Activated T-cell treated with anti-CD3 and anti-CD28 coated beads for 24 hours (primary cell): ENCODE measurements at places on chromosomes 1 and 21.

DNA sequence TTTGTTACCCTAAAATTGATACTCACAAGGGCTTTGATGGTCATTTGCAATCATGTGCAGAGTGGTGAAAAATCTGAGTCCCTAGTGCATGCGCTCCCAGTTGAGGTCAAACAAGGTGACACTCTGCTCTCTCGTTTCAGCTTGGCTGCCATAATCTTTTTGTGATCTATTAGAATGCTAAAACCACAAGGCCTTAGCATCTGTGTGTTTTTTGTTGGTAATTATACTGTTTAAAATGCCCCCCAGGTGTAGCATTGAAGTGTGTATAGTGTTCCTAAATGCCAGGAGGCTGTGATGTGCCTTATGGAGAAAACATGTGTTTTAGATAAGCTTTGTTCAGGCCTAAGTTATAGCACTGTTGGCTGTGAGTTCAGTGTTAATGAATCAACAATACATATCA is 89.3 kb downstream of the PLD5 start:
- DNase-seq: no peak

DNA sequence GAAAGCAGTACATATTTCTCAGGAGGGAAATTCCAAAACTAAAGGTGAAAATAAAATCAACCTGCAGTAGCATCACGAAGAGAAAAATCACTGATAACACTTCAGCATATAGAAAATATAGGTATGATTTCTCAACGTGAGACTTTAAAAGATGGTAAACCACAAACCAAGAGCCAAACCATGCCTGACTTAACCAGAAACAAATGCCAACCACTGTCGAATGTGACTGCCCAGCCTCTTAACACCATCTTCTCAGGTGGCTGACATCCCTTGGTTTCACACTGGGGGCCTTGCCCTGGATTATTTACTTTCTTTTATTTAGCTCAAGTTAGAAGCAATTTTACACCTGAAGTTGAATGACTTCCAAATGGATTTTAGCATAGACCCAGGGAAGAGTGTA is 10.1 kb downstream of the HMGCS2 start:
- no peak for DNase-seq

- no peak for DNase-seq
Observed at GRCh38 chr21:35351434-35351833, 302.3 kb upstream of the RUNX1 start.

GRCh38 chr1:181674617-181675016 is 191.3 kb downstream of the CACNA1E start:
- DNase-seq: no peak

DNA sequence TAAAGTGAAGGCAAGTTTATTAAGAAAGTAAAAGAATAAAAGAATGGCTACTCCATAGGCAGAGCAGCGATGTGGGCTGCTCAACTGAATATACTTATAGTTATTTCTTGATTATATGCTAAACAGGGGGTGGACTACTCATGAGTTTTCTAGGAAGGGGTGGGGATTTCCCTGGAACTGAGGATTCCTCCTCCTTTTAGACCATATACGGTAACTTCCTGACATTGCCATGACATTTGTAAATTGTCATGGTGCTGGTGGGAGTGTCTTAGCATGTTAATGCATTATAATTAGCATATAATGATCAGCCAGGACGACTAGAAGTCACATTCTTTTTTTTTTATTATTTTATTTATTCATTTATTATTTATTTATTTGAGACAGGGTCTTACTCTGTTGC is 46.4 kb upstream of the BARHL2 start:
- DNase-seq: no peak

DNA sequence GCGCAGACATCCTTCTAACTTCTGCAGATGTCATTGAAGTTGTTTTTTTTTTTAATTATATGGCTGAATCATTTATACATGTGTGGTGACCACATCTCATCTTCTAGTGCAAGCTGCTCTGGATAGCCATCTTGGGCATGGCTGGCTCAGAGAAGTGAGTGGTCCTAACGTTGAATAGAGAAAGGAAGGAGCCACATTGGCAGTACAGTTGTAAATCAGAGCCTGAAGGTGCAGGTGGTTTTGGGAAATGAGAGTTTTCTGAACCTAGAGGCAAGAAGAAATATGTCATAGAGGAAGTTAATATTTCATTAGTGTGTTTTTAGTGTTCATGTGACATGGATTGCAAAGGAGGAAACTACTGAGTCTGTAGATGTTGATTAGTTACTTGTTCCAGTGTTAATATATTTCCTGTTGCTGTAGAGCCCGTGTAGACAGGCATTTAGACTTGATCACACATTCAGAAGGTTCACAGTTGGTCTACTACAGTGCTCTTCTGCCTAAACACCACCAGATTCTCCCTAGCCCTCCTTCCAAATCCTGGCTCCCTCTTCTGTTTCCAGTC is 163.7 kb downstream of the ROR1 start:
- no peak for DNase-seq

GRCh38 chr21:38027901-38028498 is 111.7 kb upstream of the KCNJ6 start:
- no peak for DNase-seq

DNA sequence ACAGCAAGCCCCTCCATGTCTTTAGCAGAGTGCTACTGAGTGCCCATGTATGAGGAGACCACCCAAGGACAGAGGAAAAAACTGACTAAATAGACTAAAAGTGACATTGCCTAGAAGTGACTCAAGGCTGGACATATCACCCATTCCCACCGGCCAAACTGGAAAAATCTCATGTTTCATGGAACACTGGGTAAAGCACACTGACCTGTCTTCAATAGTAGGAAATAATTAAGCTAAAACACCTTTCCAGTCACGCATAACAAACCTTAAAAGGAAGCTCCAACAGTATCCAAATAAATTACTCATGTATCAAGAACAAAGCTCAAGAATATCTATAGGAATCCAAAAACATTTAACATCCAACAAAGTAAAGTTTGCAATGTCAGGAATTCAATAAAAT is 120.4 kb downstream of the SNX7 start:
- no peak for DNase-seq

- peak; percentile 16 for DNase-seq
Observed at GRCh38 chr1:21818656-21819055, 6.6 kb downstream of the LDLRAD2 start.

DNA sequence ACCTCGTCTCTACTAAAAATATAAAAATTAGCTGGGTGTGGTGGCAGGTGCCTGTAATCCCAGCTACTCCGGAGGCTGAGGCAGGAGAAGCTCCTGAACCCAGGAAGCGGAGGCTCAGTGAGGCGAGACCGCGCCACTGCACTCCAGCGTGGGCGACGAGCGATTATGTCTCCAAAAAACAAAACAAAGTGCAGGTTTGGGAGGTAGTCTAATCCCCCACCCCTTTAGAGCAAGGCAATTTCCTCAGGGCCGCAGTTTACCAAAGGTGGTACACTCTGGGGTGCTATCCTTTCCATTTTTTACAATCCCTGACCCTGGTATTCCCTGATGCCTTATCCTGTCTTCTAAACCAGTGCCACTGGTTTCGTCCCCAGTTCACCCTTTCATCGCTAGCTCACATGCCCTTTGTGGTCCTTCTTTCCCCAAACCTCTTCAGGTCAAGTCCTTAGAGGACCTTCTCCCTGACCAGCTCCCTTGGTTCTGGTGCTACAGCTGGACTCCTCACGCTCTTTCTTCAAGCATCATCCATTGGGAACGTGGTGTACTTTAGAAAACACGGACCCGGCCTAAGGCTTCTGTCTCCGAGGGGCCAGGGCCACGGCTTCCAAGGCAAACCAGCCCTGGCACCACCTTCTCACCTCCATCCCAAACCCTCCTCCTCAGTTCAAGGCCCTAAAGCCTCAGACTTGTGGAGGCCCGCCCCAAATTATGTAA is 873 bp downstream of the IFT25 start:
- DNase-seq: no peak

DNA sequence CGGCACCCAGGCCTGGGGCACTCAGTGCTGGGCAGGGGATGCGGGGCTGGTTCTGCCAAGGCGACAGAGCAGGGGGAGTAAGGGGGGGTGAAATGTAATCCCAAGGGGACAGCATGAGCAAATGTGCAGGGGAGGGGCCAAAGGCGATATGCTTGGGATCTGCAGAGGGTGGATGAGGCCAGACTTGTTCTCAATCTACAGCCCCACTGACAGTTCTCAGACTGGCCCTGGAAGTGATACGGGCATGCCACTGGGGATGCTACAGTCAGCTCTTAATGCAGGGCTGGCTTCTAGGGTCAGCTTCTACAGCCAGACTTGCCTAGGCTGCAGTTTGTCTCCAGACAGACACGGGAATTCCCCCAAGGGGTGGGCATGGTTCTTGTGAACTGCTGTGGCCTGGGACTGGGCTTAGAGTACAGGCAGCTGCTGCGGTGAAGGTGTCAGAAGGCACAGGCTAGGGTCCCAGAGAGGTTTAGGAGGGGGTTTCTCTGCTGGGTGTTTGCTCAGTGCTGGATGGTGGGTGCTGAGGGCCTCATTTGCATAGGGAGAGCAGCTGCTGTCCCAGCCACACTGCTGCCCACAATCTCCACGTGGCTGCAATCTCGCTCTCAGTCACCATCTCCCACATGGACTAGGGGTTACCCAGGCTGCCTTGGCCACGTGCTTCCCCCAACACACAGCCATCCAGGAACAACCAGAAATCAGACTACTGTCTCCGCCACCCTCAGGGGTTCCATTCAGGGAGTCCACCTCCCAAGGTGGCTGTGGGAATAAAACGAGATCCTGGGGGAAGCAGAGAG is 190.1 kb downstream of the HIVEP3 start:
- peak; percentile 62 for DNase-seq

- no peak for DNase-seq
Observed at GRCh38 chr1:55474168-55474786, 259.1 kb upstream of the USP24 start.

- no peak for DNase-seq
Observed at GRCh38 chr1:234585330-234586055, 24.5 kb downstream of the IRF2BP2 start.

GRCh38 chr1:167871331-167871730 is 42.6 kb downstream of the ADCY10 start:
- DNase-seq: no peak

DNA sequence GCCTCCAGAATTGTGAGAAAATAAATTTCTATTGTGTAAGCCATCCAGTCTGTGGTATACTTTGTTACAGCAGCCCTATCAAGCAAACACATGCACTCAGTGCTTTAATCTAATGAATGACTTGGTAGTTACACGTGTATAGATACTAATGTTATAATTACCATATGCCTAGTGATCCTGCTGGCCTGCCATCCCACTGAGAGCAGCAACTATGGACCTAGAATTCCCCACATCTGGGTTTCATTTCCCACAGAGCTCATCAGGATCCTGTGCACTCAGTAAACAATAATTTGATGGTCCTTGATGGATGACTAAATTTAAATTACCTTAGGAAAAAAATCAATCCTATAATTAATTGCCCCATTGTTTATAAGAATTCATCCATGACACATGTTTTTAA is 86.5 kb upstream of the RGS1 start:
- no peak for DNase-seq

DNA sequence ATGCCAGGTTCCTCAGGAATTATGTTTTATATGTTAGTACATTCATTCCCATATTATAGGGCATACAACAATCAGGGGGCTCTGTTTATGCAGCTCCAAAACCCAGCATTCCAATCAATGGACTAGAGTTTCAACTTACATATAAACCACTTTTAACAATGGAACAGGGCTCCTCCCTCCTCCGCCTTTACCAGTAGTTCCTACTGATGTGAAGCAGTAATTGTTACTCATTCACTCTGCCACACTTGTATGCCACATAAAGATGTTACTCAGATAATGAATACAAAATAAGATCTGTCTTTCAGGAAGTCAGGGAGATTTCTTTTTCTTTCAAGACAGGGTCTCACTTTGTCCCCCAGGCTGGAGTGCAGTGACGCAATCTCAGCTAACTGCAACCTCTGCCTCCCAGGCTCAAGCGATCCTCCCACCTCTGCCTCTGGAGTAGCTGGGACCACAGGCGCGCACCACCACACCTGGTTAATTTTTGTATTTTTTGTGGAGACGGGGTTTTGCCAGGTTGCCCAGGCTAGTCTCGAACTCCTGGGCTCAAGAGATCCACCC is 17.1 kb downstream of the ZNF281 start:
- no peak for DNase-seq

DNA sequence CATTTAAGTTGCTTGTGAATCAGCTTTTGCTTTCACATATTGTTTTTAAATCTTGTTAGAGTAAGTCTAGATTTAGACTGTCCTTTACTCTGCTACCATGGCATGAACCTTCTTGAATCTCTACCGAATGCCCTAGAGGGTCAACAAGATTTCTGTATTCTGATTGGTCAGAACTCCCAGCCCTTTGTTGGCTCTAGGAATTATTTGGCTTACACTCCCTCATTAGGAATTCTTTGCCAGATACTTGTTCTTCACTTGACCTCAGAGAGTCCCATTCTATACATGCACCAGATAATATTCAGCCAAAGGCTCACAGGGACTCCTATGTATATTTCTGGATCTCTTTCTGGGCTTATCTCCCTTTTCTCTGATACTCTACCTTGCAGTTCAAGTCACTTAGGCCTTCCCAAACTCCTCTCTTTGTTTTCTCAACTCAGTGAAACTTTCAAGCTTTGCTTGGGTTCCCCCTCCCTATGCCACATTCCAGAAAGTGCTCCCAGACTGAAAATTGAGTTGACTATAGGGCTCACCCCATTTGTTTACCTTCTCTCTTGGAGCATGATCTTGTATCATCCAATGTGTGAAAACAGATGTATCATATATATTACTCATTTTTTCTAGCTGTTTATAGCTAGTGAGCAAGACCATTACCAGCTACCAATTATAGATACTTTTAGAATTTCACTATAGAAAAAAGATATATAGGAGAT is 405.0 kb downstream of the PLPP3 start:
- DNase-seq: no peak

DNA sequence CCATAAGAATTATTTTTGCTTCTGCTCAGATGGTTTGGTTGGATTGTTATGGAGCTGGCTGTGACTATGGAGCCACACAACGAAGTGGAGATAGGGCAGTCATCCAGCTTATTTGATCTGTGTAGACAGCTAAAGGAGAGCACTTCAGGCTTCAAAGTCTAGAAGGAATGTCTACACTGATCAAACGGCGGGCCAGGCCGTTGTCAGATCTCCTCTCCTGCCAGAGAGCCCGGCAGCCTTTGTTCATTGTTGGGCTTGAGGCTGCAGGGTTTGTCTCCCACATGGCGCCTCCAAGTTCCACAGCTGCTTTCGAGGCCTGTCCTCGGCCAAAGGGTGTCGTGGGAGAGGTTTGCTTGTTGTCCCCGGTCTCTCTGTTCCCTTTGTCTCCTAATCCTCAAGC is 2.8 kb upstream of the STMN1 start:
- no peak for DNase-seq

GRCh38 chr21:41973861-41974751 is 20.3 kb upstream of the C2CD2 start:
- no peak for DNase-seq
